ENCODE measurements at places on chromosomes 13 and 19.

- DNase-seq, result peak; percentile 34
These were observed 85.3 kb upstream of the FRY start for GRCh38 chr13:31946091-31946770.

GRCh38 chr13:84098273-84098672 lies 216.0 kb upstream of the SLITRK1 start:
- DNase-seq, result no peak

GRCh38 chr13:20993661-20994440 lies 67.5 kb downstream of the LATS2 start:
- DNase-seq, result no peak

DNA sequence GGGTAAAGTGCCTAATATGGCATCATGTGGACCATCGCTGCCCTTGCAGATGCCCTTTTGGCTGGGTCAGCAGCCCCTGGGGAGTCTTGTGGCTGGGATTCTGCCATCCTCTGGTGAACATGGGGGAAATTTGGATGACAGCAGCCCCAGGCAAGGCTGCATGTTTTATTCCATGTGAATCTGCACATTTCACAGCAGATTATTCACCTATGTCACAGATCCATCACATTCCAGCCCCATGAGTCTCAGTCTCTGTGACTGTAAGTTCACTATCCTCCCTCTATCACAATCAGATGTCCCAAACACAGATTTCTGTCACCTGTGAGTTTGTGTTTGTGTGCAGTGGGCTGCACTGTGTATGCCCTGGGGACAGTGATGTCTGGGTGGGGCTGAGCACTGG lies 36.8 kb upstream of the PSG9 start:
- DNase-seq, result no peak

GRCh38 chr13:83117046-83117445 lies 765.2 kb downstream of the SLITRK1 start:
- no peak for DNase-seq

- DNase-seq, result no peak
These were observed 1.3 kb downstream of the CLDN10 start for GRCh38 chr13:95553581-95554385.

- no peak for DNase-seq
These were observed 57.8 kb downstream of the ZC3H13 start for GRCh38 chr13:45994752-45995151.

DNA sequence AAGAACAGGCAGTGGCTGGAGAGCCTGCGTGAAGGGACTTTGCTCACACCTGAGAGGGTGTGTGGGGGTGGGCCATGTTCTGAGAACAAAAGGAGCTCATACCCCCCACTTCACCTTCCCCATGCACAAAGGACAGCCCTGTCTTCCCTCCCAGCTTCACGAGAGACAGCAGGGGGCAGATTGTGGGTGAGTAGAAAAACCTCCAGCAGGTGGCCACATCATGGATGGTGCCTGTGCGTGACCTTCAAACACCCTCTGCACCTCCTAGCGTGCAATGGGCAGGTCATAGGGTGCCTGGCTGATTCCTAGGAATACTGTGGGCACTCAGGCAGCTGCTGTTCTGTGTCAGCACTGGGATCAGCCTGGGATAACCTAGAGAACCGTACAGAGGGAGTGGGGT lies 36.3 kb upstream of the PSG9 start:
- no peak for DNase-seq

DNA sequence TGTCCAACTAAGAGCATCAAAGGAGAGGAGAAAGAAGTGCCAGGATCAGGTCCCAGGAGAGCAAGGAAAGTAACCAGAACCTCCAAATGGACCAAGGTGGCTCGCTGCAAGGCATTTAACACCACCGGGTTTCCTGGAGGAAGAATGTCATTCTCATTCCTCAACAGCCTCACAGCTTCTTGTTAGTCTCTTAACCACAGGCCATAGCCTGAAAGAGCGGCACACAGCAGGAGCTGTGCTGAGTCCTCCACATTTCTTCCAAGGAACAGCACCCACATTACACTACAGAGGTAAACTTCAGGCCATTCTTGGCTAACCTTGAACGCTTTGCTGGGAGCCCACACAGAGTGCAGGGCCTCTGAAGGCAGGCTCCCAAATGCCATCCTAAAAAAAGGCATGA lies 23.6 kb downstream of the DOCK9 start:
- DNase-seq, result no peak

DNA sequence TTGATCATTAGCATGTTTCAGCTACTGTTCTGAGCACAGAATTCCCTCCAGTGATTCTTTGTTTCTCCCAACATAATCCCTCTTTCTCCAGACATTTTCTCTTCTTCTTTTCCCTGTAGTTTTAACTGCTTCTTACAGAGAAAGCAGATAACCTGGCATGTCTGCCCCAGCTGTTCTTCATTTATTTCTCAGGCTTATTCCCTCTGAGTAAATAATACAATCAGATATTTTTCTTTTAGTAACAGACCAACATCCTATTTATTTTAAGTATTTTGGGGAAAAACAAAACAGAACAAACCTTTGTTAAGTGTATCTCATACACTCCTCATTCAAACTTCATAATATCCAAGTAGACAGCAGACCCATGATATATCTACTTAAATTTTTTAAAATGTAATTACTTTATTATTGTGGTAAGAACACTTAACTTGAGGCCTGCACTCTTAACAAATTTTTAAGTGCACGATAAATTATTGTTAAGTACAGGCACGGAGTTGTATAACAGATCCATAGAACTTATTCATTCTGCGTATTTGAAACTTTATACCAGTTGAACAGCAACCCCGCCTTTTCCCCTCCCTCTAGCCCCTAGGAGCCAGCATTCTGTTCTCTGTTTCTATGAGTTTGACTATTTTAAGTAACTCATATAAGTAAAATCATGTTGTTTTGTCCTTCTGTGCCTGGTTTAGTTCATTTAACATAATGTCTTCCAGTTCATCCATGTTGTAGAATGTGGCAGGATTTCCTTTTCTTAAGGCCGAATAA lies 540.0 kb downstream of the LMO7 start:
- no peak for DNase-seq

GRCh38 chr19:18683958-18684641 lies 620 bp downstream of the CRTC1 start:
- DNase-seq, result peak; percentile 34

GRCh38 chr13:110826861-110827672 lies 87.8 kb downstream of the ANKRD10 start:
- no peak for DNase-seq

DNA sequence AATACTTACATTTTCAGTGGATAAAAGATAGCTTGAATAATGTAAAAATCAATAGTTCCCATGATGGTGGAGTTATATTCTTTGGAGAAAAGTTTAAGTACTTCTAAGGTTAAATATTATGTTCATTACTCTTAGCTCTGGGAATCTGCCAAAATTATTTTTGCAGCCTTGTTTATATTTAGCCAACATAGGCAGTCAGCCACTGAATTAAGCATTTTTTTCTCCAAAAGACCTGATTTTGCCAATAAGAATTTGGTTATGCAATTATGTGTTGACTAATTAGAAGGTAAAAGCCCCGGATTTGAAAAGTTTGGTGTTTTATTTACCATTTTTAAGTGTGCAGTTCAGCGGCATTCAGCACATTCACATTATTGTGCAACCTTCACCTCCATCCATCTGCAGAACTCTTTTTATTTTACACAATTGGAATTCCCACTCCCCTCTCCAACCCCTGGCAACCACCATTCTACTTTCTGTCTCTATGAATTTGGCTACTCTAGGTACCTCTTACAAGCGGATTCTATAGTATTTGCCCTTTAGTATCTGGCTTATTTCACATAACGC lies 90.1 kb upstream of the C1QTNF9B start:
- DNase-seq, result no peak

DNA sequence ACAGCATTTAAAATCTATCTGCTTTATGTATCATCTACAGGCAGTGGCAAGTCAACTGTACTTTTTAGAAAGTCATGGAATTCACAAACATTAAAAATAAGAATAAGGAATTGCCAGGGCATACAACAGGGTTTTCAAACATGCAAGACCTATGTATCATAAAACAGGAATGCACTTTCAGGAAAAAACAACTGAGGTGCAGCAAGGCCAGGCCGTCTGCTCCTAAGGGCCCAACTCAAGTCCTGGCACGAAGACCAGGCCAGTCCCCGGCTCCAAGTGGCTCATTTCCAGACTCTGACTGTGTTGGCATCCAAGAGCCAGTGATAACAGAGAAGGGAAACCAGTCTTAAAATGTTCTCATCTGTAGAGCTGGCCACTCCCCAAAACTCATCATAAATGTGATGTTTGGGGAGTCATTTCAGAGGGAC lies 7.1 kb downstream of the RFX2 start:
- no peak for DNase-seq

DNA sequence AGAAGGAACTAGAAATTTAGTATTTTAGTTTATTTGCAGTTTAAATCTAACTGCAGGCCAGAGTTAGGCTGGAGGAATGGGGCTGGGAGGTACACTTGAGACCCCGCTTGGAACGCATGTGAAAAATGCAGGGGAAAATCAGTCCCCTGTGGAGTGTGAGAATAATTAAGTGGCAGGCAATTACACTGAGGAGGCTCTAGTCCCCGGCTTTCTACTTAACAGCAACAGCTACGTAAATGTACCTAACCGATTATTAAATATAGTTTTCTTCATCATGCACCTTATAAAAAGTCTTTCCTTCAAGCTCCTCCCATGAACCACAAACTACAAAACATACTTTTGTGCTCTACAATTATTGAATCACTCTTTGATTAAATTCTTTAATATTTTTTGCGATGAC lies 804 bp downstream of the ZNF708 start:
- DNase-seq, result peak; percentile 65

DNA sequence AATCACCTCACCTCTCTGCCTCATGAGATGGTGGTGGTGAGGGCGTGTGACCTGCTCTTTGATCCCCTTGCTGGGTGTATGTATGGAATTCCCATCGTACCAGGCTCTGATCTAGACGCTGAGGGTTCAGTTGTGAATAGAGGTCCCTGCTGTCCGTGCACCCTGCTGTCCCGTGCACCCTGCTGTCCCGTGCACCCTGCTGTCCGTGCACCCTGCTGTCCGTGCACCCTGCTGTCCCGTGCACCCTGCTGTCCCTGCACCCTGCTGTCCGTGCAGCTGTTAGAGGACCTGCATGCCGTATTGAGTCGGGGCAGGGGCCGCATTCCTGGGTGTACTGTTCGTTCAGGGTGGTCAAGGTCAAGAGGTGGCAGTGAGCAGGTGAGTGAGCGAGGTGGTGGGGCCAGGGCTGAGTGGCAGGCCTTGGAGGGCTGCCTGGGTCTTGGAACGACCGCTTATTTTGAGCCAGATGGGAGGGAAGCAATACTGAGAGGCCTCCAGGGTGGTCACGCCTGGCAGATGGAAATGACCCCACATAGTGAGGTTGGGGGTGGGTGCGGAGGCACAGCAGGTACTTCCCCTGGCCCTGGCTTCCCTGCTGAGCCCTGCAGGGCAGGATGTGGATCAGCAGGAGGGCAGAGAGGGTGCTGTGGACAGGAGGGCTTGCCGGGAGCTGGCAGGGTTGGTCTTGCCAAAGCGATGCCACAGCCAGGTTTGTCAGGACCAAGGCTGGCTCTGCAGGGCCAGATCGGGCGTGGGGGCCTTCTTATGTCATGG lies 4.6 kb upstream of the EPN1 start:
- DNase-seq, result no peak

GRCh38 chr13:46345866-46346265 lies 41.2 kb downstream of the RUBCNL start:
- DNase-seq, result no peak

DNA sequence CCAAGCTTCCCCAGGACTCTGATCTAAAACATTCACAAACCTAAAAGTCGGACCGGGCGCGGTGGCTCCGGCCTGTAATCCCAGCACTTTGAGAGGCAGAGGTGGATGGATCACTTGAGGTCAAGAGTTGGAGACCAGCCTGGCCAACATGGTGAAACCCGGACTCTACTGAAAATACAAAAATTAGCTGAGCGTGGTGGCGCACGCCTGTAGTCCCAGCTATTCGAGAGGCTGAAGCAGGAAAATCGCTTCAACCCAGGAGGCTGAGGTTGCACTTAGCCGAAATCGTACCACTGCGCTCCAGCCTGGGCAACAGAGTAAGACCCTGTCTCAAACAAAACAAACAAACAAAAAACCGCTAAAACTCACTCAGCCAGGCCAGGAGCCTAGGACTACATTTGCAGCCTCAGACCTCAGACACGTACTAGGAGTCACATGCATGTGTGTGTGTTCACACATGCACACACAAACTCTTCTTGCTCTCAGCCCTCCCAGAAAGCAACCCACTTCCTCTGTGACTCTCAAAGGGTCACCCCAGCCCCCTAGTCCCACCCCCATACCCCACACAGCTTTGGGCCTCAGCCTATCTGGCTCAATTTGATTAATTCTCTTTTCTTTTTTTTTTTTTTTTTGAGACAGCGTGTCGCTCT lies 704 bp upstream of the NOTCH3 start:
- DNase-seq, result no peak

GRCh38 chr13:111117289-111117688 lies 2.2 kb downstream of the ARHGEF7 start:
- DNase-seq, result no peak

- no peak for DNase-seq
These were observed 82.2 kb upstream of the CSNK1A1L start for GRCh38 chr13:37187621-37188020.

DNA sequence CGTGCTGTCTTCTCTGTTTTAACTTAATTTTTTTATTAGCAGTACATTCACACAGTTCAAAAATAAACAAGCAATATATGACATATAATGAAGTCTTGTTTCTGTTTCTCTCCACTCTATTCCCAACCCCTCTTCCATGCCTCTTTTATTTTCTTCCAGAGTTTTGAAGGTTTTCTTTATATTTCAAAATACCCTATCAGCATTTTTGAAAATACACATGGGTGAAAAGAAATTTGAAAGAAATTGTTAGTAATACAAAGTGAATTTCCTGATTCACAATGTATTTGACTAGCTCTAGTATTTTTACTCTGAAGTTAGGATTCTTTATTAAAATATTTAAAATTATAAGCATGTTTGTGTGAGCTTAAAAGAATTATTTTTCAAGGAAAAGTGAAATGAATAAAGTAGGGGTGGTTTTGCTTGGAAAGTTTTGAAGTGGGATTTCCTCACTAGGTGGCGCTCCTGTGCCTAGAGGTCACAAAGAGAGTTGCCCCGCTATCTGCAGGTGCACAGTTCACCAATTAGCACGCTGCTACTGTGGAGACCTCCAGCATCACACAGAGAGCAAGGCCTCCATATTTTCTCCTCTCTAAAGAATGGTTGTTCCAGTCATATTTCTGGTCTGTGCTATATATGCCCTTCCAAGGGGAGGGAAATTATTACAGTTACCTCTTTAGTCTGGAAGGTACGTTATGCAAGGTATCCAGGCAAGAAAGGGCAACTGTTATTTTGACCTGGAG lies 37.6 kb downstream of the SOX21 start:
- DNase-seq, result peak; percentile 48

GRCh38 chr19:46788262-46788967 lies at the start of gene SLC1A5:
SLC1A5 (minus strand) TSS chr19:46788594; CDS start chr19:46787965, 629 bp downstream.
- peak; percentile 83 for DNase-seq

GRCh38 chr13:37342205-37342604 lies 236.7 kb upstream of the CSNK1A1L start:
- DNase-seq, result no peak

DNA sequence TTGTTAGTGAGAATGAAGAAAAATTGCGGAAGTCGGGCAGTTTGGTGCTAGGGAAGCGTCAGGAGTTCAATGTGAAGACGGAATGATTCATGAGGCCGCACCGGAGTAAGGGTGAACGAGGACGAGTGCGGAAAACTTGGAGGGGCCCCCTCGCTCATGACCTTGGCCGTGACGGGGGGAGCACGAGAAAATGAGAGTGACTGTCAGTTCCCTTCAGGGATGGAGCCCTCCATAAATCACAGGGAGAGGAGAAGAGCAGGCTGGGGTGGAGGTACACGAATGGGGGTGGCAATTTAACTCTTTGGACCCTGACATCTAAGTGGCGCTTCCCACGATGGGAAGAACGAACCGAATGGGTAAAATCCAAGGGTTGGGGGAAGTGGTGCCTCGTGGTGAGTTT lies 486.4 kb downstream of the TSHZ3 start:
- DNase-seq, result no peak

GRCh38 chr19:23439623-23440022 lies 44.4 kb upstream of the ZNF91 start:
- DNase-seq, result no peak

Measured in NCI-H1105 treated with DMSO at 0.1 percent for 48 hours (cell line).